ENCODE measurements at places on chromosomes 5 and 9.

DNA sequence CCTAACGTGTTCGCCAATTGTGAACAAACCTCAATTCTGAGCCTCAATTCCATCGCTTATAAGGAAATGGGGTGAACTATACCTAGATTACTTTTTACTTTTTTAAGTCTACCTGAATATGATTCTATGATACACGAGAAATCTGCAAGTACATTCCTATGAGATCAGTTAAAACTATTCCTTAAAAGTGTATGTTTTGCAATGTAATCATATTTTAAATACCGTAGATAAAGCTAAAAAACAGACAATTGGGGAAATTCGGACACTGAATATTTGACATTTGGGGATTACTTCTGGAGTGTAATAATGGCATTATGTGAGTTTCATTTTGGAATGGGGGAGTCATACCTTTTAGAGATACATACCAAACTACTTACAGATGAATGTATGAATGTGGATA lies 62.3 kb downstream of the STRBP start:
- DNase-seq, result no peak

GRCh38 chr5:1315709-1316587 lies 21.1 kb upstream of the TERT start:
- no peak for DNase-seq

DNA sequence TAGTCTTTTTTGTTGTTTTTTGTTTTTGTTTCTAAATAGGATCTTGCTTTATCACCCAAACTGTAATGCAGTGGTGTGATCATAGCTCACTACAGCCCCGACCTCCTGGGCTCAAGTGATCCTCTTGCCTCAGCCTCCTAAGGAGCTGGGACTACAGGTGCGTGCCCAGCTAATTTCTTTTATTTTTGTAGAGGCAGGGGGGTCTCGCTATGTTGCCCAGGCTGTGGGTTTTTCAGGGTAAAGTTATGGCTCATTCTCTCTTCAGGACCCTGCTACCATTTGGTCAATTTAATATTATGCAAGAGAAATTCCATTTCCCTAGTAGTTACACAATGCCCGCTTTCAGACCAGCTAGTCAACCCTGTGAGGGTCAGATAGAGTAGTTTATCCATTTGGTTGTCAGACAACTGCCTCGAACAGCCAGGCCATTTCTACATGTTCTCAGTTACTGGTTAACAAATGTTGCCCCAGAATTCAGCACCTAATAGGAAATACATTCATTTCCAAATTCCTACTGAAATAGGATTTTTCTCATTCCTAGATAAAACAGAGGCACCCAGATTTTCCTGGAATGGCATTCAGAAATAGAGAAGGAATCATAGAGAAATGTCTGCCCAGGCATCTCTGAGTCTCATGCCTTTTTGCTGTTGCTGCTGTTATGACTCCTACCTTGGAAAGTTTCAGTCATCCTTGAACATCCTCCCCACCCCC lies 6.4 kb upstream of the GLIS3 start:
- DNase-seq, result no peak

GRCh38 chr5:39992617-39993202 lies 567.9 kb upstream of the DAB2 start:
- DNase-seq, result no peak

DNA sequence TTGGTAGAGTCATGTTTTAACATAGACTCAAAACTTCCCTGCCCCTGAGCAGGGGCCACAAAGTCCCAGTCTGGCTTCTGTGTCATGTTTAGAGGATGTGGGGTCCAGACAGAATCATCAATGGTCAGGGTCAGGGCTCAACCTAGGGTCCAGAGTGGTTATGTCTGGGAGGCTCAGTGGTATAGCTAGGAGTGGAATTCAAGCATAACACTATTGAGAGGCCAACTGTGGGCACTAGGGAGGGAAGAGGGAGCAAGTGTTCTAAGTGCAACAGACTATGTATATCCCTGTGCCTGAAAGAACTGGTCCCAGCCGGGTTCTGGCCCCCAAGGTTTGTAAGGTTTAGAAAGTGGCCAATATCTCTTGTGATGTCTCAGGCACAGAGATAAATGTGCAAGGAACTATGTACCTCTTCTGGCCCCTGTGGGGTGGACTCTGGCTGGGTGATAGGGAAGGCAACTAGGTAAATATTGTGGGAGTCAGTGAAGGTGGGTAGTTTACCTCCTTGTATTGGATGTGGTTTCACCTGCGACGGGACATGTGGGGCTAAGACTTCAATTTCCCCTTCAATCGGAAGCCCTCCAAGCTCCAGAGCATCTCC lies 14.0 kb downstream of the MYORG start:
- no peak for DNase-seq

GRCh38 chr9:92463984-92464383 lies 18.3 kb downstream of the ASPN start:
- no peak for DNase-seq

- DNase-seq, result peak; percentile 41
Observed at GRCh38 chr5:84255315-84255714, 129.4 kb downstream of the EDIL3 start.

Data from ACHN (cell line).